Left colon (tissue), 2 donors: ENCODE measurements at places on chromosomes 3 and 15.

- DNase-seq = no peak
Observed at GRCh38 chr15:42045211-42045615, 24.4 kb upstream of the PLA2G4E start.

- DNase-seq = no peak
Observed at GRCh38 chr3:90221900-90222299, 1114.5 kb downstream of the EPHA3 start.

GRCh38 chr3:32431481-32431880 lies 39.8 kb downstream of the CMTM7 start:
- no peak for DNase-seq

- DNase-seq = no peak
Observed at GRCh38 chr3:128472449-128473179, 5.9 kb upstream of the DNAJB8 start.

- no peak for DNase-seq
Observed at GRCh38 chr15:91668370-91668769, 185.1 kb upstream of the SLCO3A1 start.

DNA sequence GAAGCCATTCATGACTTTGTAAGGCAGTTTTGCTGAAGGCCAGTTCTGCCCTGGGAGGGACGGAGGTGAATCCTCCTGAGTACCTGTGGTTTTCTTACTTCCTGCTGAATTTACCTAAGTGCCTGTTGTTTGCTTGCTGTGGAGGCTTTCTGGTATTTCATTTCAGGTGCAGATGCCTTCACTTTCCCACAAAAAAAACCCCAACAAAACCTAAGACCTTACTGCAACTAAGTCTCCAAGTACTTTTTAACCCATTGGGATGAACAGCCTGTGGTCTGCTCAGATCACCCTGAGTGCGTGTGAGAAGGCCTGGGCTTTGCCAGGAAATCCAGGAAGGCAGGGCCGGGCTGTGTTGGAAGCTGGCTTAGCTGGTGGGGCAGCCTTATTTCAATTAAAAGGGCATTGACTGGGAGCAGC lies 65.3 kb downstream of the IGF1R start:
- DNase-seq = peak; percentile 47

DNA sequence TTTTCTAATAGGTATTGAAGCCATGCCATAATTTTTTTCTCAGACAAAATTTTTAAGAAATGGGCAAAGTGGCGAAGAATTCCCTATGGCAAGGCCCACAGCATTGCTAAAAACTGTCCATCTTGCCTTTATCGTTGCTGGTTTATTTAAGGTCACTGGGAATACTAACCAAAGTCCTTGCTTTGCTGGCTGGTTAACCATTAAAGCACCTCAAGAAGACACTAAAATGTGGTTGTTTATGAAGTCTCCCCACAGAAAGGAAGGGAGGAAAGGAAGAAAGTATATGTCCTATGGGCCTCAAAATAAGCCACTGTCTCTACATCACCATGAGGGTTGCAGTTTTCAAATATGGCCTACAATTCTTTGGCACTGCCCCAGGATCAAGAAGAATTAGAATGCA lies 13.2 kb downstream of the SH3BP5 start:
- DNase-seq = no peak

GRCh38 chr3:14063152-14063551 lies 61.5 kb downstream of the CHCHD4 start:
- no peak for DNase-seq

- no peak for DNase-seq
Observed at GRCh38 chr3:170485294-170485693, 66.6 kb downstream of the CLDN11 start.

DNA sequence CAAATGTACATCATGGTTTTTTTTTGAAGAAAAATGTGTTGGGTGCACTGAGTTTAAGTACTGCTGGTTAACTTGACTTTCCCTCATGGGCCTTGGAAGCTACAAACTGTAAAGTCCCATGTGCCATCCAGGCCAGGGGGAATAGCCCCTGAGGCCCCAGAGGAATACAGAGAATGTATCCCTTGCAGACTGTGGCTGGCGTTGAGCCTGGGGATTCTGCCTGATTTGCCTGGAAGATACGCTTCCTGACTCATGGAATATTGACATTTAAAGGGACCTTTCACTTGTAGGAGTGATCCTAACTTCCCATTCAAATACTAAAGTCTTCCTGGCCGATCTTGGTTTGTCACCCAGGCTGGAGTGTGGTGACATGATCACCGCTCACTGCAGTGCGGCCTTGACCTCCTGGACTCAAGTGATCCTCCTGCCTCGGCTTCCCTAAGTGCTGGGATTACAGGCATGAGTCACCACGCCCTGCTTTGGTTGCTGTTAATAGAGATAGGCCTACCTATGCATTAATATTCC lies 42.0 kb downstream of the ADAMTSL3 start:
- no peak for DNase-seq
